Mesothelial cell of epicardium (in vitro differentiated cells): ENCODE measurements at places on chromosomes 3 and 15.

- no peak for DNase-seq
Observed at GRCh38 chr3:168028086-168028485, 67.6 kb downstream of the GOLIM4 start.

GRCh38 chr3:96576935-96577334 is 237.5 kb upstream of the EPHA6 start:
- no peak for DNase-seq

GRCh38 chr15:76150513-76150912 is 90.7 kb downstream of the TMEM266 start:
- DNase-seq, result no peak

DNA sequence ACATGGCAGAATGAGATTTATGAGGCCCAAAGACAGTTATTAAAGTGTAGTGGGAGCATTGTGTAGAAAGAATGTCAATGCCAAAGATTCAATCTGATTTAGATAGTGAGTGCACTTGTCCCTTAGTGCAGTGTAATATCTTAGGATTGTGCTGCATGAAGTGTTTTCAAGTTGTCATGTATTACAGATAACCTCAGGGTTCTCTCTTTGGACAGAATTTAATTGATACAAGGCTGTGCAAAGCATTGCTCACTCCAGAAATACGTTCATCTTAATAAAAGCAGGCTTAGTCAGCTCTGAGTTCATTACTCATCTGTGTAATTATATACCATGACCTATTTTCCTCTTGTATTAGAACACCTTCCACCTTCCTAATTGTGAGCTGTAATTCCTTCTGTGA is 16.0 kb upstream of the GPR171 start:
- no peak for DNase-seq

GRCh38 chr15:59160880-59161593 is 45.6 kb upstream of the LDHAL6B start:
- DNase-seq, result no peak

DNA sequence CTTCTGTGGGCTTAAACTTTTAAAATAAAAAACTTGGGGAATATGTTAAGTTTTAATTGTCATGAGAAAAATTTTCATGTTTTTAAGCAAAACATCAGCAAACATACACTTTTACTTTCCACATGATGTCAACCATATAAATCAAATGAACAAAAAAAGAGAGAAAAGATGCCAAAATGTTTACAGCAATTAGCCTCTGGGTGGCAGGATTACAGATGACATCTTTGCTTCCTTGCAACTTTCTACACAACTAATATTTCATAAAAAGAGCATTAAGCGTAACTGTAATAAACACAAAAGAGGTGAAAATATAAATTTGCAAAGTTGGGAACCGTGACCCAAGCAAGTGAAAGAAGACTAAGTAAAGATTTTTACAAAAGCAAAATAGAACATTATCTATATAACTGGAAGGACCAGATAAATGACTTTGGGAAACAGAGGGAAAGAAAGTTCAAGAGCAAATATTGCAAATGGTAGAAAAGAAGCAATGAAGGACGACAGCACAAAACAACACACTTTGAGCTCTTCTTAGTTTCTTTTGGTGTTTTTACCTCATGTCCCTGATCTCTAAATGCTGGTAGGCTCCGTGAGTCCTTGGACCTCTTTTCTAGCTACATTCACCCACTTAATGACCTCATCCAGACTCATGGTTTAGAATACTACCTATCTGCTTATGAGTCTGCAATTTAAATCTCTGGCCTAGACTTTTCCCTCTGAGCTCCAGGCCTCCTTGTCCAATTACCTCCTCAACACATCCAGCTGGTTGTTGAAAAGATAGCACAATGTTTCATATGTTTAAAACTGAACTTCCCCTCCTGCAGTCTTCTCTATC is 9.4 kb downstream of the TP53BP1 start:
- DNase-seq, result no peak

DNA sequence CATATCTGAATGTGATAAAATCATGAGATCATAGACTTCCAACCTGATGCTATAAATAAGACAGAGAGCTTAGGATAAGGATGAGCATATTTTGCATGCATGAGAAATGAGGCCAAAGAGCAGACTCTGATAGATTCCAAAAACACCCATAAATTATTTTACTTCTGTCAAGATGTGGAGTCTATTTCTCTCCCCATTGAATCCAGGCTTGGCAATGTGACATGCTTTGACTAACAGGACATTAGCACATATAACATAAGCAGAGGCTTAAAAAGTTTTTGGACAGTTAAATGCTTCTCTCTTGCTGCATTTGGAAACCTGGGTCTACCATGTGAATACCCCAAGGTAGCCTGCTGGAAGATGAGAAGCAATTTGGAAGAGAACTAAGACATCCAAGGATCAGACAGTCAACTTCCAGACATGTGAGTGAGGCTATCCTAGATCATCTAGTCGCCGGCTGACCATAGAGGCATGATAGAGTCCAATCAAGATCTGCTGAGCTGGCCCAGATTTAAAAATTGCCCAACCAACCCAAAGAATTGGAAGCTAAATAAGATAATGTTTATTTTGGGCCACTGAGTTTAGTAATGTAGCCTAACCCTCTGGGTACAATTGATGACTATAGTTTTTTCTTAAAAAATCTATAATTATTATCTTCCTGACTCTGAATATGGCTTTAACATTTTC is 30.3 kb downstream of the MYLK start:
- DNase-seq, result no peak

GRCh38 chr15:62994439-62994838 is 48.1 kb upstream of the TPM1 start:
- no peak for DNase-seq

GRCh38 chr3:117920253-117920898 is 1114.3 kb downstream of the IGSF11 start:
- peak; percentile 39 for DNase-seq

DNA sequence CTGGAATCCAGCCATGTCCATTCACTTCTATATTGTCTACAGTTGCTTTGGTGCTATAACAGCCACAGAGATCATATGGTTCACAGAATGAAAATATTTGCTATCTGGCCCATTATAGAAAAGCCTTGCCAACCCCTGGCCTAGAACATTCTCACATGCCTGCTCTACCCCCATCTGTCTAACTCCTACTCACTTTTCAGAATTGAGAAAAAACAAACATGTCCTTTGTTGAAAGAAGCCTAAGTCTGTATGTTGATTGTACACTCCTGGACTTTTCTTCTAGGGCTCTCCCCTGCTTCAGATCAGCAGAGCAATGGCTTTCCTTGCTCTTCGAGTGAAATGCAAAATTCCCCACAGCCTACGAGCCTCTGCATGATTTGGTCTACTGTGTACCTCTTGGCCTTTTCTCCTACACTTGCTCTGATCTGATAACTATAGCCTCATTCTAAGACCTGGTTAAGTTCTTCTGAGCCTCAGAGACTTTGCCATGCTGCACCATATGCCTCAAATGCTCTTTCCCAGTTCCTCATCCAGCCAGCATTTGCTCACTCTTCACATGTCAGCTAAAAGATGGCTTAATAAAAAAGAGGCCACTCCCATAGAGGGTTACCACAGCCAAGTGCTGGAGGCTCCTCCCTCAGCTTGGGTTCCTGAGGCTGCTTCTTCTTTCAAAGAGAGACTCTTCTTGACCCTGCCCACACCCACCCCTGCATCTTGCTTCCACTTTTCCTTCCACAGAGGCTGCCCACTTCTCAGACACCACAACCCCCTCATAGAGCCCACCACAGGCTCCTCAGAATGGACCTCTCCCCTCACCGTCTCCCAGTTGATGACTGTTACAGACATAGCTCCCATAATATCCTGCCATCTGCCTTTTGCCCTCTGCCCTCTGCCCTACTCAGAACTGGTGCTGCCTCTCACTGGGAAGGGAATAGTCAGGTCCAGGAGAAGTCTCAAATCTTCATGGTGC is 22.9 kb upstream of the DCLK3 start:
- DNase-seq, result no peak

GRCh38 chr3:51549311-51549710 is 10.8 kb downstream of the RAD54L2 start:
- DNase-seq, result no peak

DNA sequence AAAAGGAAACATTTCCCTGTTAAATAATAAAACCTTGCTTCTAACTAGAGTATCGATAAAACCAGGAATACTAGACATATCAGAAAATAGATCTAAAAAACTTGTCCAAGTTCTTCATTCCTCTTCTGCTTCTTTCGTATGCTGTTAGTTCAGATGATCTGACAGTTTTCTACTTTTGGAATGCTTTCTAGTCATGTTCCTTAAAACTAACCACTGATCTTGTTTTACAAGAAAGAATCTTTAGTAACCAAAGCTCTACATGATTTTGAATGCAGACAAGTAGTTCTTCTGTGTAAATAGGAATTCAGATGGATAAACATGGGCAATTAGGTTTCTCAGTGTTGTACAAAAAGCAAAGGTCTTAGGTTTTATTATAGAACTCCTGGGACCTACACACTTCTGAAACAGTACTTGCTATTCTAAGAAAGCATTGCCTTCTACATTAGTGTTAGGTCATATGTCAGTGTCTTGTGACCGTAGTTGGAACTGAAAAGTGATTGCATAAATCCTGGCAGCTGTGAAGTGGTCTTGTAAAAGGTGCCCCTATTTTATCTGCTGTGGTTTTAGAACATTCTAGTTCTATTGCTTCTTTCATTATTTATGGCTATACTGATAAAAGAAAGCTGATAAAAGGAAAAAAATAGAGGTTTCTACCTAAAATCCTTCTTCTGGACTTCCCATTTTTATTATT is 40.7 kb downstream of the SNRK start:
- no peak for DNase-seq

- no peak for DNase-seq
Observed at GRCh38 chr15:95639208-95639607, 691.3 kb upstream of the NR2F2 start.

DNA sequence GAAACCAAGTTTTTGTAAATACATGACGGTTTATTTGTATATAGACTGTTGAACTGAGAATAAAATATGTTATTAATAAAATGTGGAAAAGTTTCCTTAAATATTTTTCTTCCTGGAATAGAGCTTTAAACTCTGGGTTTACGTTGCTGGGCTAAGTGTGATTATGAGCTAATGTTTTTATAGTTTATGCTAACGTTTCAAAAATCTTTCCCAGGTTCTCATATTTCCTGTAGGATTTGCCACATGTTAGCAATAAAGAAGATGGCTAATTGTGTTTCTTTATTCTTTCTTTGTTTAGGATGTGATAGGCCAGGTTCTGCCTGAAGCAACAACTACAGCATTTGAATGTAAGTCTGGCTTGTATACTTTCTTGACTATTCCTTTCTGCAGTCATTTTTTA is 7.2 kb downstream of the MAP2K5 start:
- DNase-seq, result no peak

DNA sequence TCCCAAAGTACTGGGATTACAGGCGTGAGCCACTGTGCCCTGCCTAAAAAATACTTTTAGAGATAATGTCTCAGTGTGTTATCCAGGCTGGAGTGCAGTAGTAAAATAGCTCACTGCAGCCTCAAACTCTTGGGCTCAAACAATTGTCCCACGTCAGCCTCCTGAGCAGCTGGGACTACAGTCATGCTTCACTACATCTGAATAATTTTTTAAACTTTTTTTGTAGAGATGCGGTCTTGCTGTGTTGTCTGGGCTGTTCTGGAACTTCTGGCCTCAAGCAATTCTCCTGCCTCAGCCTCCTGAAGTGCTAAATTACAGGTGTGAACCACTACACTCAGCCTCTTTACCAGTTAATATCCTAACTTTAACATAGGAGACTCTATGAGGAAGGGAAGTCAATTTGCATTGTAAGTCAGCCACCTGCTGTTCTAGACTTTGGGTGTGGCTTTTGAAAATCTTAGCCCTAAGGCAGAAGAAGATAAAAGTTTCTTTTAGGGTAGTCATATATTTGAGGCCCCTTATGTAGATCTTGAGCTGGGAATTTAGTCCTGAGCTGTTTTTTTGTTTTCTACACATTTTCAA is 78.2 kb upstream of the RASGRP1 start:
- DNase-seq, result no peak

- no peak for DNase-seq
Observed at GRCh38 chr3:63037116-63037515, 161.9 kb upstream of the CADPS start.

DNA sequence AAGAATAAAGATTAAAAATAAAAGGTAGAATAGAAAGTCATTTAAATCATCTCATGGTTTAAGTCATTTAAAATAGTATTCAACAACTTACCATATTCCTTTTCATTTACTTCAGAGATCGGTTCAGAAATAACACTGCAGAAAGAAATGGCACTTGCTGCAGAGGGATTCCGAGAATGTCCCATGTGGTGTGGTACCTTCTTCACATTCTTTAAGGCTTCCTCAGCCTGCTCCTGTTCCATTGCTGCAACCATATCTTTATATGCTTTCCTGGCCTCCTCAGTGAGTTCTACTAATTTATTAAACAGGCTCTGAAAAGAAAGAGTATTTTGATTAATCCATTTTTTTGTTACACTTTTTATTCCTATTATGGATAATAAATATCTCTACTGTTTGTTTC is 32.6 kb upstream of the SHC4 start:
- no peak for DNase-seq
